ENCODE measurements at places on chromosomes 11 and 22. TPM values are rescaled to one million over a fixed set of nuclear protein-coding genes. Genes with fewer than 3 reads are reported as not detected.

DNA sequence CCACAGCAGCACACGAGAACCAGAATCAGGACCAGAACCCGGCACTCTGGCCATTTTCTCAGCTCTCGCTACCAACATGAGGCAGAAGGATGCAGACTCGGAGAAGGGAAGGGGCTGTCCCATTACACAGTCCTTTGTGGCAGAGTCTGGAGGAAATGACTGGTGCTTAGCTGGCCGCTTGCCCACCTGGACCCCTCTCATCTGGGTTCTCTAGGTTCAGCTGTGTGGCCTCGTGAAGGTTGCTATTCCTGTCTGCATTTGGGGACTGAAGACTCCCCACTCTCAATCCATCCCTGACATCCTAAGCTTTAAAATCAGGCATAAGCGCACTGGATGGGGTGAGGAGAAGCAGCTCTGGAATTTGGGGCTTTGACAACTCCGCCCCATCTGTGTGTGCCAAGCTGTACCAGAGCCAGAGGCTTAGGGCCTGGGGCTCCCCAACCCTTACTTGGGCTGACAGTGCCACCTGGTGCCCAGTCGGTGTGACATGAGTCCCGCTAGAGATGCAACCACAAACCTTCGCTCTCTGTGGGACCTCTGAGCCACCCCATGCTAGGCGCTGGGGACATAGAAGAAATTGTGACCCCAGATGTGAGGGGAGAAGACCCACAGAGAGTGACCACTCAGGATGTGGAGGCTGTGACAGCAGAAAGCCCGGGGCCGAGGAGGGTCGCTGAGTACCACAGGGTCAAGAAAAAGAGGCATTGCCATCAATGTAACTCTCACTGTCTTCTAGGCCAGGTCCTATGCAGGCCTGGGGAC is 35.8 kb upstream of the FCHSD2 start:
- no peaks in the 10 kb centered on the region for H3K27me3 ChIP-seq
- peaks cover 28% of the 10 kb centered on the region for H3K4me1 ChIP-seq
- H3K4me3 ChIP-seq = no peak overlapping the region
- peak; percentile 94 for DNase-seq

The VWCE gene
- 14.8 TPM for total RNA-seq

The SERPIND1 gene
- total RNA-seq = 1.8 TPM

- DNase-seq = no peak
- peaks cover 24% of the 10 kb centered on the region for H3K27me3 ChIP-seq
- no peak overlapping the region for H3K4me3 ChIP-seq
- H3K36me3 ChIP-seq = no peaks in the 10 kb centered on the region
- H3K4me1 ChIP-seq = peaks cover 16% of the 10 kb centered on the region
- no peak overlapping the region for H3K27ac ChIP-seq
These were observed 13.1 kb downstream of the KCNJ5 start for GRCh38 chr11:128904303-128904655.

- no peaks in the 10 kb centered on the region for H3K27me3 ChIP-seq
- no peaks in the 10 kb centered on the region for H3K36me3 ChIP-seq
- no peak for DNase-seq
- H3K27ac ChIP-seq = no peak overlapping the region
- no peak overlapping the region for H3K4me3 ChIP-seq
- H3K4me1 ChIP-seq = peaks cover 3% of the 10 kb centered on the region
These were observed 5.3 kb downstream of the LSP1 start for GRCh38 chr11:1858154-1858553.

DNA sequence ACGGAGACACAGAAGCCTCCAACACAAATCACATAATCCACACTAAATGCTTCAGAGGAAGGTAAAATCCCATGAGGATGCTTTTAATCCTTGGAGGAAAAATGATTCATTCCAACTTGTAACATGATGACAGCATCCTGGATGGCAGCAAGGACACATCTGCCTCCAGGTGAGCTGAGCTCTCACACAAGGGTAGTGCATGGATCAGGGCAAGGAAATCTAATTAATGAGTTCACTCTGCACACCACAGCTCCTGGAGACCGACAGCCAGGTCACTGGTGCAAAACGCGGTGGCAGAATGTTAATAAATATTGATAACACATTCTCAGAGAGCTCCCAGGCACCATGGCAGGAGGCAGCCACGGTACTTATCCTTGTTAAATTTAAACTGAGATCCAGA is 40.3 kb upstream of the CYP2D6 start:
- no peaks in the 10 kb centered on the region for H3K27me3 ChIP-seq
- H3K4me1 ChIP-seq = peaks cover 11% of the 10 kb centered on the region
- no peaks in the 10 kb centered on the region for H3K36me3 ChIP-seq
- no peak for DNase-seq

GRCh38 chr11:44911029-44911814 is 39.5 kb downstream of the TP53I11 start:
- H3K27ac ChIP-seq = no peak overlapping the region
- H3K4me1 ChIP-seq = peaks cover 2% of the 10 kb centered on the region
- H3K4me3 ChIP-seq = no peak overlapping the region
- H3K27me3 ChIP-seq = no peaks in the 10 kb centered on the region
- DNase-seq = peak; percentile 80

The INPP5J gene
- total RNA-seq = 0.49 TPM

The TSGA10IP gene
- total RNA-seq = not detected

All from endothelial cell of umbilical vein (primary cell).